ENCODE measurements at places on chromosomes 16 and 17.

DNA sequence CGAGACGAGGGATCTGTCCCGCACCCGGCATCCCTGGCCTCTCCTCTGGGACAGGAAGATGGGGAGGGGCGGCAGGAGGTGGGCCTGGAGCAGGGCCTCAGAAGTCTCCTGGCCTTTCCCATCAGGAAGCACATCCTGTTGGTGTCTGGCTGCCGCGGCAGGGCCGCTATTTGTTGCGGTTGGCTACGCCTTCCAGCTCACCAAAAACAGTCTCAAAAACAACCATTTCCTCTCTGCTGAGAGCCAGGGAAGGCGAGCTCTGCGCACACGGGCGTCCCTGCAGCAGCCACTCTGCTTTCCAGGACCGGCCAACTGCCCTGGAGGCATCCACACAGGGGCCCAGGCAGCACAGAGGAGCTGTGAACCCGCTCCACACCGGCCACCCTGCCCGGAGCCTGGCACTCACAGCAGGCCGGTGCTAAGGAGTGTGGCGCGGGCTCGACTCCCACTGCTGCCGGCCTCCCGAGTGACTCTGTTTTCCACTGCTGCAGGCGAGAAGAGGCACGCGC lies at the start of gene TMEM204:
TMEM204 (plus strand) TSS at position 224 of the 509 bp plus-strand sequence. CDS start 610 bp downstream, outside the sequence.
- DNase-seq, result peak; percentile 24

DNA sequence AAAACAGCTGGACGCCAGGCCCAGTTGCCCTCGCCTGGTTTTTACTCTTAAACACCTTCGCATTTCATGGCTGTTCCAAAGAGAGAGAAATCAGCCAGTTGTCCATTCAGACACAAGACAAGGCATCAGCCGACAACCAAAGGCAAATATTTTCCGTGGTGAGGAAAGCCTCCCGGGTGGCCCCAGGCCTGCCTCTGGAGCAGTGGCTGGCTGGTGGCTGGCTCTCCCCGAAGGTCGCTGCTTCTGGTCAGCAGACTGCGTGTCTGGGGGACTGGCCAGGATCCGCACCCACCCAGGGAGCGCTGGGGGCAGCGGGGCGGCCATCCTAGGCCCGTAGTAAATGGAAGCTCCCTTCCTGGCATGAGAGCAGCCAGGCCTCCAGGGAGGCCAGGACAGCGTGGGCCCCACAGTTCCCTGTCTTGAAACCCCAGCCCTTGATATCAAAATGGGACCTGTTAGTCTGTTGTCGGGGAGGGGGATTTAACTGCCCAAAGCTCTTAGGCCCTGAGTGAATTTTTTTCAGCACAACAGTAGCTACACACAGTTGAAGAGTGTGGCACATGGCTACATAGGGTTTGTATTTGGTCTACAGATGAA lies 57.7 kb downstream of the SREBF1 start:
- no peak for DNase-seq

GRCh38 chr16:89697616-89698331 lies 3.7 kb downstream of the SPATA2L start:
- no peak for DNase-seq

- DNase-seq, result no peak
Observed at GRCh38 chr16:68961778-68962402, 118.6 kb downstream of the TANGO6 start.

GRCh38 chr17:56440419-56440818 lies 153.1 kb upstream of the NOG start:
- DNase-seq, result no peak

- DNase-seq, result no peak
Observed at GRCh38 chr16:84794626-84795025, 25.2 kb upstream of the CRISPLD2 start.

- peak; percentile 22 for DNase-seq
Observed at GRCh38 chr16:22232277-22233036, 26.4 kb downstream of the EEF2K start.

DNA sequence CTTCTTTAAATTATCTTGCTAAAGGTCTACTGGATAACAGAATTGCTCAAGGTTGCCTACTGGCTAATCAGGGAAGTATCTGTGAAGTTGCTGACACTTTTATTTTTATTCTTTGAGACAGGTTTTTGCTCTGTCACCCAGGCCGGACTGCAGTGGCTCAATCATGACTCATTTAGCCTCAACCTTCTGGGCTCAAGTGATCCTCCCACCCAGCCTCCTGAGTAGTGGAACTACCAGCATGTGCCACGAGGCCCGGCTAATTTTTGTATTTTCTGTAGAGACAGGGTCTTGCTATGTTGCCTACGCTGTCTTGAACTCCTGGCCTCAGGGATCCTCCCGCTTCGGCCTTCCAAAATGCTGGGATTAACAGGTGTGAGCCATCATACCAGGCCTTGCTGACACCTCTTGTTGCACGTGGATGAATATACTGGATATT lies 43.1 kb downstream of the GLG1 start:
- DNase-seq, result peak; percentile 6

DNA sequence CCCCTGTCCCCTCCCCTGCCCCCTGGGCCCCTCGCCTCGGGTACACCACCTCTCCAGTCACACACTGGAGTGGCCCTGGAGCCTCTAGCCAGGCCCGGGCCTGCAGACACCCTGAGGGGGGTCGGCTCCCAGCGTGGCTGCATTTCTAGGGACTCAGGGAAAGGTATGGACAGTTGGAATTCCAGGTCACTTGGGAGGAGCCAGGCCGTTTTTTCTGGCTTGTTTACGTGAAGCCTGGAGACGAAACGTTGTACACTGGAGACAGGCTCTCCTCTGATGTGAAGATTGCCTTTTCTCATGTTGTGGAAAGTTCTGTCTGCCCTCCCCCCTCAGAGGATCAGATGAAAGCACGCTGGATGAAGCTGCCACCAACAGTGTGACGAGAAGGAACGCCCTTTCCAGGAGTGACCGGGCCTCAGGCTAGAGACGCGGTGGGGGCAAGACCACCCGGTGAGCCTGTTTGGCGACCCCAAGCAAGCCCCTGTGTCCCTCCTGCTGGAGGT lies 4.0 kb upstream of the PPP1R27 start:
- no peak for DNase-seq

DNA sequence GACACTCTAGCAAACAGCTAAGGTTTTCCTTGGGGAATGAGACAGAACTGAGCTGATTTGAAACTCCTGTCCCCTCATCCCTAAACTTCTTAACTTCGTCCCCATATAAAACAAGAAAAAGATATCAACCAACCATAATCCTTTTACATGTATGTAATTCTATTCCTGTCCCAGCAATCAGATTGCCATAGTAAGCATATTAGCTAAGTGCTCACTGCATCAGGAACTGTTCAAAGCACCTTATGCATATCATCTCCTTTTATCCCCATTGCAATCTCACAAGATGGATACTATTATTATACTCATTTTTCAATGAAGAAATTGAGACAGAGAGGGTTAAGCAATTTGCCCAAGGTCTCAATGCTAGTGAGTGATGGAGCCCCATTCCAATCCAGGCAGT lies 6.8 kb downstream of the KIF18B start:
- no peak for DNase-seq

- no peak for DNase-seq
Observed at GRCh38 chr17:2466931-2467330, 44.8 kb downstream of the METTL16 start.

GRCh38 chr17:45904866-45905265 lies 10.5 kb downstream of the MAPT start:
- DNase-seq, result no peak

DNA sequence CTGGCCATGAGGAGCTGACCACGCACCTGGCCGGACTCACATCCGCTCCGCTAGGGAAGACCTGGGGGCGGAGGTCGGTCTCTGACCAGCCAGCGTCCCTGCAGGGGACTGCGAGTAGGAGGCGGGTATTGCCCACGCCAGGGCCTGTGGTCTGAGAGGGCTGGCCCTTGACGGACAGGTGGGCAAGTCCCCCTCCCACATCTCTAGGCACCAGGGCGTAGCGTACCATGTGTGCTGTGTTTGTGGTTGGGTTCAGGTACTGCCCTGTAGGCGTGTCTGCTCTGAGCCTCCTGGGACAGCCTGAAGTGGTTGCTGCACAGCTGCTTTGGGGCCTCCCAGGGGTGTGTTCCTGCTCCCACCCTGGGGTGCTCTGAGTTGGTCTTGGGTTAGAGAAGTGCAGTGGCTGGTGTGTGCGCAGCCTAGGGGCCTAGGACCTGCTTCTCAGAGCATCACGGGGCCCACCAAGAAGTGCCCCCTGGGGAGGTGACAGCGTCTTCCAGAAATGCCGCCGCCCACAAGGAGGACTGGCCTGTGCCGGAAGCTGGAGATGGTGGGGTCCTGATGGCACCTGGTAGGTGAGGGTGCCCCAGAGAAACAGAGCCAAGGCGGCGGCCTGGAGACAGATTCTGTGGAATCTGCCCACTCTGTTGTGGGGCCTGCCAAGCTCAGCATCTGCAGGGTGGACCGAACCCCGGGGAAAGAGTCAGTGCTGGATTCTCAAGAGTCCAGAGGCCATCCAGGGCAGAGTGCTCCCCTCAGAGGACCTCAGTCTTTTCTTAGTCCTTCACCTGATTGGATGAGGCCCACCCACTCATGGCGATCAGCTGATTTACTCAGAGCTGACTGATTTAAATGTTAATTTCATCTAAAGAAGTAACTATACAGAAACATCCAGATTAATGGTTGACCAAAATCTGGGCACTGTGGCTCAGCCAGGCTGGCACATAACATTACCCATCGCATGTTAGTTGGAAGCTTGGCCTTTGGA lies 48.3 kb downstream of the WDR45B start:
- DNase-seq, result no peak

DNA sequence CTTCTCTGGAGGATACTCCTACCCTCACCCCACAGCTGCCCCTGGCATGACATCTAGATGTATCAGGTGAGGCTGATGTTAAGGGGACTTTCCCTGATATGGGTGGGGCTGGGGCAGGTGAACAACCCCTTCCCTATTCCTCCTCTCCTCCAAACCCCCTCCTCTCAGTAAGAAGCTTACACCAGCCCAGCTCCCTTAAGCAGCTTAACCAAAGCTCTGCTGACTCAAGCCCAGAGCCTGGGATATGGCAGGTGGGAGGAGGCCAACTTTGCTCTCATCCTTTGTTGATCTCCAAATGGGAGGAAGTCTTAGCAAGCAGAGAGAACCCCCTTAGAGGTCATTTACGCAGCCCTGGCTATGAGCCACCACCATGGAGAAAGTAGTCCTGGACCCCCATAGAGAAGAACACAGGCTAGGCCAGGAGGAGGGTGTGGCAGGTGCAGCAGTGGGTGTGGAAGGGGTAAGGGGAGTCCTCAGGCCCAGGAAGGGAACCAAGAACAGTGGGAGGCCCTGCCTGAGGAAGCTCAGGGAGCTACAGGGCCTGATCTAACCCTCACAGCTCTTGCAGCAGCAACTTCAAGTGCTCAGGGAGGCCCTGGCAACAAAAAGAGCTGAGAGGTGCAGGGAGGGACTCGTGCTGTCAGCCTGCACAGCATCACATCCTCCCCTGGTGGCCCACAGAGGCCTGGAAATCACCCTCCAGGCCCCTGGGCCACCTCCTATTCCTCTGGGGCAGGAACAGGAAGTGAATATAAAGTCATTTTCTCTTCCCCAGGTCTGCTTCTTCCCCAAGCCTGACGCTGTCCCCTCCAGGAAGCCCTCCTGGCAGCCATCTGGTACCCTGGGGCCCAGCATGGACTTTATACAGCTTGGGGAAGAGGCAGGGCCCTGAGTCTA lies 2.9 kb downstream of the UNC119 start:
- peak; percentile 29 for DNase-seq

DNA sequence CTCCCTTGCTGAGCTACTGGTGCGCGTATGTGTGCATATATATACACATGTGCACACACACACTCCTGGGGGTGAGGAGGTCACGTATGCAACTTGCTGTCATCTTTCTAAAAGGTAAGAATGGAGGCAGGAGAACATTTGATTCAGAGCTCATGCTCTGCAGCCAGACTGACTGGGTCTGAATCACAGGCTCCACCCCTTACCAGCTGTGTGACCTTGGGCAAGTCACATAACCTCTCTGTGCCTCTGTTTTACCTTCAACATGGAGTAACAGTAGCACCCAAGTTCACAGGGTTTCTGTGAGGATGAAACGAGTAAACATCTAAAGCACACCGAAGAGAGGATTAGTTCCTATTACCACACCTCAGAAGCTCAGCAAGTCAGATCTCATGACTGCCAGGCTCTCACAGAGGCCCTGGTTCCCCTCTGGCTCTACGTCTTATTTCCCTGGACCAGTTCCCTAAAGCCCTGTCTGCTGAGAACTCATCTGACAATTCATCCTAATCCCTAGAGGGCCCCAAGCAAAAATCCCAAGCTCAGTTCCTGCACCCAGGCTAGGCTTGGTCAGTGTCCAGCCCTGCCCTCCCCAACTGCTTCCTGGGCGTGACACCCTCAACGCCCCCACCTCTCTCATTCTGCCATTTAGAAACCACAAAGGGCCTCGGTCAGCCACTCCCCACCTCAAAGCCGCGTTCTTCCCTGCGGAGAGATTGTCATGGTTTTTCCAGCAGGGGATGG lies 28.7 kb downstream of the ABR start:
- no peak for DNase-seq

DNA sequence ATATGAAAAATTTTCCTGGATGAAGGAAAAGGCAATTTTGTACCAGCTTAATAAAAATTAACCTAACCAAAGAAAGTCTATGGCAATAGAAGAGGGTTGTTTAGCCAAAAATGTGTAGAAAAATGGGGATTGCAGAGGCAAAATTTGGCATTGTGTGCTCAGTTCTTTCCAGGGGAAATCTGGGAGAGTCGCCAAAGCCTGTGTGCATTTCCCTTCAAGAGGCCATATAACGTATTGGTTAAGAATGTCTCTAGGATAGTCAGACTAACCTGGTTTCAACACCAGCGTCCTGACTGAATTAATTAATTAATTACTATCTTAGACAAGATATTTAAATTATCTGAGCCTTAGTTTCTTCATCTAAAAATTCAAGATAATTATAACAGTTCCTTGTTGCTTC lies 44.8 kb upstream of the HLF start:
- DNase-seq, result no peak

DNA sequence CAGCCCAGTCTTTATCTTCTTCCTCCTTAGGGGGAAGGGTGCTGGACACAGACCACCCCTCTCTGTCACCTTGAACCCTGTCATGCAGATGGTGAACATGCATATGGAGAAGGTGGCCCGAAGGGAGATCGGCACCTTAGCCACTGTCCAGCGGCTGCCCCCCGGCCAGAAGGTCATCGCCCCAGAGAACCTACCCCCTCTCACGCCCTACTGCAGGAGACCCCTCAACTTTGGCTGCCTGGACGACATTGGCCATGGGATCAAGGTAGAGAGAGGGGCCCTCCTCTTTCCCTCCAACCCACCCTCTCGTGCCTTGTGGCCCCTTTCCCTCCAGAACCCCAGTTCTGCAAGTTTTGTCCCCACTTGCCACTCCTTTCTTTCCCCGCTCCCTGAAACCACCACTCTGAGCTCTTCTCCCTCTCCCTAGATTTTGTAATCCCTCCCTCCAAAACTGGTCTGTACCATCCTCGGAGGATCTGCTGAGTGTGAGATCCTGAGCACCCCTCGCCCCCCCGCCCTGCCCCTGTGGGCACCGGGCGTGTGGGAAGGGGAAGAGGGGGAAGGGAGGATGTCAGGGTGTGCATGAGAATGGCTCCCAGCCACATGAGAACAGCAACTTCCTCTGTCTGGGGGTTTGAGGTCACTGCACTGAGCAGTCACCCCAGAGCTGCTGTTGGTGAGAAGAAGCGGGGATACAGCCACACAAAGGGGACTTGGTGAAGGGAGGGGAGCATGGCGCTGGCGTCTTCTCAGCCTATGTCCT lies 7.3 kb downstream of the ABI3 start:
- DNase-seq, result no peak
